Tongue (tissue), 3 donors: ENCODE measurements at places on chromosomes 5 and 9.

DNA sequence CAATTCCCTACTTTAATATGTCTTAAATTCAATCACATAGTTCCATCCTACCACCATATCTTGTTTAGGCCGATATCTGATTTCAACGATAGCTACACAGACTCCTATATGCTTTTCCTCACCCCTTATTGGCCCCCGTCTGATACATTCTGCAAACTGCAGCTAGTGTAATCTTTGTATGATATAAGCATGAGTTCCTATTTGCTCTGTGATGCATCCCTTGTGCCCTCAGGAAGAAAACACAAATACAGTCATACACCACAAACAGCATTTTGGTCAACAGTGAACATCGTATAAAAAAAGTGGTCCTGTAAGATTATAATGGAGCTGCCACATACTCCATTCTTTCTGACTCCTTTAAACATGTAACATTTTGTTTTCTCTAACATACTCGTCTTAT is 837.8 kb upstream of the CDH6 start:
- no peak for DNase-seq

DNA sequence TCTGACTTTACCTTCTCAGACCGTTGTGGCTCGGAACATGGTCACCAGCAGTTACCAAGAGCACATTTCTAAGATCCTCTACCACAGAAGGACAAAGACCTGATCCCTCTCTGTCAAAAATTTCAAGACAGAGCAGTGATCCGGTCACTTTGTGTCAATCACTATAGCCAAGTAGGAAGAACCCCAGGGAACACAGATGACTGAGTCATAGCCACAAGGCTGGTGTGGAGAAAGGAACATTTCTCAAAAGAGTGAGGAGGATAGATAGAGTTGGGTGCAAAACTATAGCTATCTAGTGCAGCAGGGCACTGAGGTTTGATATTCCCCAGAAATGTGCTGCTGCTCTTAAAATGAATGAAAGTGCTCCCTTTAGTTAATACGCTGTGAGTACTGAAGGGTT is 130.7 kb upstream of the SMIM23 start:
- DNase-seq = no peak

- peak; percentile 12 for DNase-seq
These were observed 513.5 kb downstream of the AGTPBP1 start for GRCh38 chr9:85228111-85228855.

GRCh38 chr9:86470326-86470725 is 116.1 kb upstream of the TUT7 start:
- DNase-seq = no peak

DNA sequence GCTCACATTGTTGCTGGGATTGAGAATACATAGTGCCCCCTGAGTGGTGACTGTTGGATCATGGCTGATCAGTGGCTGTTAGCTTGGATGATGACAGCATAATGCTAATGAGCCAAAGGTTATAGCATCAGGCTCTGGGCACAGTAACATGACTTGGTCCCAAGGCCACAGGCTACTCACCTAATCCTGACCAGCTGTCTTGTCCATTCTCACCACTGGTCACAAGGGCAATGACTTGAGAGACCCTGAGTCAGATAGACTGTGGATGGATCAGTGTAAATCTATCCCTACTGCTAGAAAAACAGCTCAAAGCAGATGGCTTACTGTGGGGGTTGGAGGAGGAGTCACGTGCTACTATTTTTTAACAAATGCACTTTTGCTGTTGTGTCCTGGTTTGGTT is 74.7 kb downstream of the AOPEP start:
- DNase-seq = peak; percentile 69
